ENCODE measurements at places on chromosomes 1 and 21.

GRCh38 chr1:210731193-210731592 is 402.5 kb downstream of the HHAT start:
- DNase-seq, result no peak

DNA sequence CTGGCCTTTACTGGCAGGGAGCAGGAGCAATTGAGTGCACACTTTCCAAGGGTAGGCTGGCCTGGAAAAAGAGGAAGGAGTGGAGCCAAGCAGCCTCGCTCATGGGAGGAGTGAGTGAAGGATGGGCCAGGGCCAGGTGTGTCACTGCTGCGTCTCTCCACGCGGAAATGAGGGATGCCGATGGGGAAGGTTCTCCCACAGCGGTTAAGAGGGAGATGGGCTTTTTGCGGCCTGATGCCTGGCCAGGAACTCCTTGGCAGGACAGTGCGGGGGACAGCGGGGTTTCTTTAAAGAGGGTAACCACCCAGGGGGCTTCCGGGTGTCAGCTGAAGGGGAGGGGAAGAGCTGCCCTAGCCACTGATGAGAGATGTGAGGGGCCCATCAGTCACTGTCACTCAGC is 82.4 kb downstream of the PTPRU start:
- no peak for DNase-seq

- no peak for DNase-seq
These were observed 256.7 kb upstream of the KIAA0040 start for GRCh38 chr1:175449306-175449705.

- DNase-seq, result no peak
These were observed 43.8 kb downstream of the CCN1 start for GRCh38 chr1:85624361-85624760.

GRCh38 chr1:178796013-178796412 is 71.0 kb downstream of the RALGPS2 start:
- DNase-seq, result no peak

- no peak for DNase-seq
These were observed 39.7 kb upstream of the JUN start for GRCh38 chr1:58823481-58824010.

DNA sequence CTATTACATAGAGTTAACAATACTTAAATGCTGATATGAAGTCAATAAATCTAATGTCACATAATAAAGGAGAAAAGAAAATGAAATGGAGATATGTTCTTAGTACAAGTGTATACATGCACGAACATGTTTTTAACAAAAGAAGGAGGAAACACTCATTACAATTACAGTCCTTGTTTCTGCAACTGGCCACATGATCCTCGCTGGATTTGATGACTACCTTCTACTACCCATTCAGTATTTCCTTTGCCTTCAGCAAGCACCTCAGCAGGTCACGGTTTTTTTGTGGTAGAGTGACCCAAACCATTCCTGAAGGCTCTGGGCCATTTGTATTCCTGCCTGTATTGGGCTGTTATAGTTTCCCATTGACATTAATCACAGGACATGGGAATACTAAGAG is 172.8 kb upstream of the CXADR start:
- DNase-seq, result no peak

DNA sequence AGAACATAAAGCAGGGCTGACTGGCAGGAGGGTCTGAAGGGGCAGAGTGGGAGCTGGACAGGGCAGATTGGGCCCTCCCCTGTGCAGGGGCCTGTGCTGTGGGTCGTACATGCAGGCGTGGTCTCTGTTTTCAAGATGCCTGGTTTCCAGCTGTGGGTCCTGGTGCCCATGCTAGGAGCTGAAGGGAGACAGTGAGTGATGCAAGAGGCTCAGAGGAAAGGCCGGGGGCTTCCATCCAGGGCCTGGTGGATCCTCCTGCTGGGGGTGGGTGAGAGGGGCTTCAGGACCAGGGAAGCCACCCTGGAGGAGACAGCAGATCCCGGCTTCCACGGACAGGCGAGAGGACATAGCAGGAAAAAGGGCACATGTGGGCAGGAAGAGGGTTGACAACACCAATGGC is 349.0 kb upstream of the VAMP3 start:
- DNase-seq, result no peak
